ENCODE measurements at places on chromosomes 13 and 19.

GRCh38 chr13:74217811-74218210, 83.6 kb upstream of the KLF12 start:
- peak; percentile 67 for DNase-seq

DNA sequence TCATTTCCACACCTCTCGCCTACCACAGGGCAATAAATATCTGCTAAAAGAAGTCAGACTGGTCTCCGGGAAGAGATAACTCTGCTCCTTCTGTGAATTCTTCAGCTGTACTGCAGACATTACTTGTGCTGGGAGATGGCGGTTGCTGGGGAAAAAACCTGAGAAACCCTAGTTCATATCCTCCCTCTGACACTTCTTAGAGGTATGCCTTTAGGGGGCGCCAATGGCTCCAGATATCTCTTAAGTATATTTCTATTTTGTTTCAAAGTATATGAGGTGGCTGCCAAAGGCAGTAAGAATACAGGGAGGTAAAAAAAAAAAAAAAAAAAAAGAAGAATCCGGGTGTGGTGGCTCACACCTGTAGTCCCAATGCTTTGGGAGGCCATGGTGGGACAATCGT, 175.2 kb downstream of the PAN3 start:
- peak; percentile 54 for DNase-seq

DNA sequence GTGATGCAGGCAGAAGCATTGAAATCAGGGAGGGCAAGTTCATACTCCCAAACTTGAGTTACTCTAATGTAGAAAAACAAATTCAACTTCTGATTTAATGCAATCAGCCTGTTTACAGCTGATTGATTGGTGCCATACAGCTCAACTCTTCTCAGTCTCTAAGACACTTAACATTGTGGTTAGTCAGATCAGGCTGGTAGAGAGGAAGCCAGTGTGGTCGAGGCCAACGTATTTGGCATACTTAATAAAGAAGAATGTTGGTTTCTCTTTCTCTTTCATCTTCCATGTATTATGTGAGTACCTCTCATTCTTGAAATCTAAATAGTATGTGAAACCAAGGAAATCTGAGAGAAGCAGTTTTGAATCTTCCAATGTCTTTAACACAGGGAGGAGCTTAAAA, 255.0 kb upstream of the SLITRK1 start:
- DNase-seq: no peak

DNA sequence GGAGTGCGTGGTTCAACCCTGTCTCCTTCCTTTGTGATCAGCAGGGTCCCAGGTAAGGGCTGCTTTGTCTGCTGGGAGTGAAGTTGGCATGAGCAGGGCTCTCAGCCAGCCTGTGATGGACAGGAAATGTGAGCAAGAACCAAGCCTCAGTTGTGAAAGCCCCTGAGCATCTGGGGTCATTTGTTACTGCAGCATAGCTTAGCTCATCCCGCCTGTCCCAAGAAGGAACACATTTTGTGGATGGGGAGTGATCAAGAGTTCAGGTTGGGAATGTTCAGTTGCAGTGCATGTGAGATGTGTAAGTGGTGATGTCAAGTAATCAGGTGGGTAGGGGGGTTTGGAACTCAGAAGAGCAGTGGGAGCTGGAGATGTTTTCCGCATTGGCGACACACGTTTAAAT, 152.4 kb downstream of the DPF1 start:
- DNase-seq: no peak

DNA sequence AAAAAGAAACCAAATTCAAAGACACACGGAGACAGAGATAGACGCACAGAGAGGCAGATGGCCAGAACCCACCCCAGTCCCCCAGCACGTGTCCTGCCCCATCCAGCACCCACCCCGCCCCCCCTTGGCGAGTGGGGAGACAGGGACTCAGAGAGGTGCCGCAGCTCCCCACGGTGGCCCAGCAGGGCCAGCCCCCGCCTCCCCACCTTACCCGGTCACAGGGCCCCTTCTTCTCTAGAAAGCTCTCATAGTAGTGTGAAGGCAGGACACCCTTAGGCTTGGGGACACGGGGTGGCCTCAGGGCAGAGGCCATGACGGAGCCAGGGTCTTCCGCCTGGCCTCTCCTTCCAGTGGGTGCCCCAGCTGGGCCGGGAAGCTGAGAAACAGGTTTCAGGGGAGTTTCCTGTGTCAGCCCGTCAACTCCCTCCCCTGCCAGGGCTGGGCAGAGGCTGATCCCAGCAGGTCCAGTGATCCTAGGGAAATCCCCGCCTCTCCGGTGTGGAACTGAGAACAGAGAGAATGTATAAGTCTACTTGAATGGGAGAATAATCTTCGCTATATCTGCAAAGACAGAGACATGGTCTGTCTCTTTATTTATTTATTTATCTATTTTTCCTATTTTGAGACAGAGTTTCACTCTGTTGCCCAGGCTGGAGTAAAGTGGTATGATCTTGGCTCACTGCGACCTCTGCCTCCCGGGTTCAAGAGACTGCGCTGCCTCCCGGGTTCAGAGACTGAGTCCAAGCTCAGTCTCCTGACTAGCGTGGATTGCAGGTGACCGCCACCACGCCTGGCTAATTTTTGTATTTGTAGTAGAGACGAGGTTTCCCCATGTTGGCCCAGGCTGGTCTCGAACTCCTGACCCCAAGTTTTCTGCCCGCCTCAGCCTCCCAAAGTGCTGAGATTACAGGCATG, at the start of gene STAP2:
Gene STAP2 (minus strand): TSS at position 387 of the 915 bp plus-strand sequence. CDS start 74 bp downstream, at position 313.
- no peak for DNase-seq

GRCh38 chr13:100581504-100581903, 7.1 kb downstream of the GGACT start:
- DNase-seq: no peak
